ENCODE measurements at places on chromosomes 3 and 15.

GRCh38 chr15:39684233-39684632, 98.4 kb downstream of the FSIP1 start:
- no peak for DNase-seq

- DNase-seq: peak; percentile 33
Measured at GRCh38 chr15:70559265-70560239, 203.8 kb downstream of the UACA start.

GRCh38 chr3:139225548-139225947, 118.3 kb upstream of the MRPS22 start:
- DNase-seq: no peak

- no peak for DNase-seq
Measured at GRCh38 chr3:2372306-2372705, 273.6 kb downstream of the CNTN4 start.

GRCh38 chr3:124895756-124896155, 8.6 kb upstream of the ITGB5 start:
- DNase-seq: no peak

- no peak for DNase-seq
Measured at GRCh38 chr3:171850320-171850959, 7.3 kb downstream of the TMEM212 start.

DNA sequence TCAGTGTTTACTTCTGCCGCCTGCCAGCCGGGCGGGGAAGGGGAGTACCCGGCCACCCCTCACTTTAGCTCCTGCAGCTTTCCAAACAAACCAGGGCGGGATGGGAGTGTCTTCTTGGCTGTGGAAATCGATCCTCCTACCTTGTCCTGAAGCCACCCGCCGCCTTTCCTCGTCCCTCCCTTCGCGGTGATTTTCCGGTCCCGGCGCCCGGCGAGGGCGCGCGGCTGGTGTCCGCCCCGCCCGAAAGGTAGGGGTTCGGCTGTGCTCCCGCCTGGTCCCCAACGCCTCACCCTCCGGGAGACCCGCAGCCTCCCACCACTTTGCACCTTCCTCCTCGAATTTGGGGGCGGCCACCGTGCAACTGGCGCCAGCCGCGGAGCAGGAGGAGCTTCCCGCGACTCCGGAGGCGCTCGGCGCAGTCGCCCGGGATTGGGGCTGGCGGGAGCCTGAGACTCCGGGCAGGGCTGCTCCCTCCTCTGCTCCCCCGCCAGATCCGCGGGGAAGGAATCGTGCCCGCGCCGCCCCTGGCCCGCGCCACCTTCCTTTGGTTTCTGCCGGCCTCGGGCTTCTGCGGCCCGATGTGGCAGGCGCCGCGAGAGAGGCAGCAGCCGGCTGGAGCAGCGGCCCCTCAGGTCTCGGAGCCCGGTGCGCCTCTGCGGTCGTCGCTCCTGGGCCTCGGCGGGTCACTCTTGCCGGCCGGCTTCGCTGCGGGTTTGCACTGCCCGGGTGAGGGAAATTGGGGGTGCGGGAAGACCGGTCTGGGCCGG, 30.7 kb upstream of the ST3GAL6 start:
- no peak for DNase-seq

GRCh38 chr3:152375546-152375945, 106.8 kb downstream of the MBNL1 start:
- DNase-seq: no peak

DNA sequence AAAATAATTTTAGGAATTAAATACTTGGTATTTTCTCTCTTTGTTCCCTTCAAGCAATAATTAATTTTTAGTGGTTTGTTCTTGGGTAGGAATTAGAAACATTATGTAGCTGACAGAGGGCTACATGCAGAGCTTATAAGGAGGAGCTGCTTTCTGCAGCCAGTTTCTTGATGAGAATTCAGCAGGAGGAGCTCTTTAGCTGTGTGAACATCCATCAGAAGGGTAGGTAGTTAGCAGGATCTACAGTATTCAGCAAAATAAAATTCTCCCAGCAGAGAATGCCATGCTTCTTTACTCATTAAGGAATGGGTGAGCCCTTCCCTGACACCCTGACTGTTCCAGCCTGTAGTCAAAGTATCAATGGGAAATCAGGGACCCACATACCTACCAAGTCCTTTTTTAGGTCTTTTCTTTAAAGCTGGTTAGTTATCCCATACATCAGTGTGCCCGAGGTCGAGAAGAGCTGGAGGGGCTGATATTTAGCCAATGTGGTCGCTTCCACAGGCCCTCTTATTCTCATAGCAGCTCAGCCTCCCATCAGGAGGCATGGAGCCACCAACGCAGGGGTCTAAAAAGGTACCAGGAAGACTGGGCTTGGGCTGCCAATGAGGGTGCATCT, 54.0 kb downstream of the KCNAB1 start:
- DNase-seq: no peak

DNA sequence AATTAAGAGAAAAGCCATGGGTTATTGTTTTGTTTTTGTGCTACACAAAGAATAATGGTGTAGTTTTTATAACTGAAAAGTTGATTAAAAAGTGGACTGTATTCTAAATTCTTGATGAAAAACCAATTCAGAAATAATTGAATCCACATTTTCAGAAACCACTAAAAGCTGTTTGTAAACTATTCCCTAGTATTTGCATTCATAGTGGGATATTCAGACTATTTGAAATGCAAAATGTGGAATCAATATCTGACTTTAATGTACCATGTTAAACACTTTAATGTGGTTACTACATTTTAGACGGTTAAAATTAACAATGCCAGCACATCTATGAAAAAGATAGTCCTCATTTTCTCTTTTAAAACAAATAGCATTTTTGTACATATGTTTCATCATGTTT, 104.6 kb downstream of the ZIC4 start:
- no peak for DNase-seq

GRCh38 chr15:33135355-33135781, 59.1 kb downstream of the FMN1 start:
- DNase-seq: no peak

GRCh38 chr3:111081008-111081545, 9.5 kb downstream of the NECTIN3 start:
- DNase-seq: no peak

- no peak for DNase-seq
Measured at GRCh38 chr15:78353093-78353492, 12.9 kb downstream of the CRABP1 start.

- no peak for DNase-seq
Measured at GRCh38 chr3:73601011-73601410, 23.7 kb downstream of the PDZRN3 start.

DNA sequence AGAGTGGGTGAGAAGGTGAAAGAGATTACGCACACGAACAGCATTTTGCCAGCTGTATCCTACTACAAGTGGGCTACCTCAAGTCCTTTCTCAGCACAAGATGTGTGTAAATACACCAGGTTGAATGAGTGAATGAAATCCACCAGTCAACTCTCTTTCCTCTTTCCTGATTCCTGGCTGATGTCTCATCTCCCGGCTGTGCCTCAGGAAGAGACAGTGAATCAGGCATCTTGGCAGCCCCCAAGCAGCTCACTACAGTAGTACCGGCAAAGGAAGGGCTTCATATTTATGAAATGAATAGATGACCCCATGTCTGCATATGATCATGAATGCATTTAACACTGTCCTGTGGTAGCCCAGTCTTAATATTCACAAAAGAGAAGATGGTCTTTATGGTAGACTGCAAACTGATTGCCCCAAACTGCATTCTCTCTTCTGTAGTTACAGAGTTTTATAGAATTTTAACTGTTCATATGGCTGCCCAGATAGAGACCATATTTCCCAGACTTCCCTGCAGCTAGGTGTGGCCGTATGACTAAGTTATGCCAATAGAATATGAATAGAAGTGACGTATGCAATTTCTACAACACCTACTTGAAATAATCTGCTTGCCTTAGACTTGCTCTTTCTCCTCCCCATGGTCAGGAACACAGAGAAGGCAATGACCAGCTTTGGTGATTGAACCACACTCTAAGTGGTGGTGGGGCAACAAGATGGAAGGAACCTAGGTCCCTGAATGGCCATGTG, 22.7 kb downstream of the MGLL start:
- no peak for DNase-seq

DNA sequence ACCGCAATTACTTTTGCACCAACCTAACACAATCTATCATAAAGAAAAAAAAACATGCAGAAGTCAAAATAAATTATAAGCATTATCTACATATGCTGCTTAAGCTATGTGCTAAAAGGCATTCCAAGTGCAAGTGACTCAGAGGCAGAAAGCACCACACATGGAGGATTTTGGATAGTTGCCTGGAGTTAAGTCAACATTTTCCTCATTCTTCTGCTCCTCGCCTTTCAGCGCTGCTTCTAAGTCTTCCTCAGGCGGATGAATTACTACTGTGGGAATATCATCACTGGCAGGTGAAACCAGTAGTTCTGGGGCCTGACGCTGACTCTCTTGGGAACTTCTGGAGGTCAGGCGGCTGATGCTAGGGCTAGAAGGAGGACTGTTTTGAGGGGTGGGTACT, 53.1 kb downstream of the SLC4A7 start:
- DNase-seq: no peak

DNA sequence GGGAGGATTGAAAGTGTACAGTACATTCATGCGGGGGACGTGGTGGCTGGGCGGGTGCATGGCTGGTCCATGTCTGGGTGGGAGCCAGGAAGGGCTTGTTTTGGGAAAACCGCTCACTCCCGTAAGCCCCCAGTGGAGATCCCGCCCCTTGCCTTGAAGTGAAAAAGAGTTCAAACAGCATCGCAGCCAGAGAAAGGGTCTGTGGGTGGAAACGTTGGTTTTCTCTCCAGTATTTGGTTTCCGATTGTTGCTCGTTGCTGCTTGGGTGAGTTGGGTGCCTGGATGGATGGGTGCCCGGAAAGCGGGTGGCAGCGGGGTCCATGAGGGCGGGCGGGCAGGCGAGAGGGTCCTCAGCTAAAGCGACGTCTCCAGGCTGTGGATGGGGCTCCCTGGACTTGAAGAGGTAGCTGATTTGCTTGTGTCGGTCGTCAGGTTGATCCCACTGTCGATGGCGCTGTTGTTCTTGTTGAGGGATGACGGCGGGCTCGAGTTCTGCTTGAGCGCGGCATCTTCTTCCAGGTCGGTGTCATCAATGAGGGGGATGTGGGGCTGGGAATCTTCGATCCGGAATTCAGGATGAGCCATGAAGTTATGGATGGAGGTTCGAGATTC, 7.7 kb upstream of the SEC13 start:
- no peak for DNase-seq

DNA sequence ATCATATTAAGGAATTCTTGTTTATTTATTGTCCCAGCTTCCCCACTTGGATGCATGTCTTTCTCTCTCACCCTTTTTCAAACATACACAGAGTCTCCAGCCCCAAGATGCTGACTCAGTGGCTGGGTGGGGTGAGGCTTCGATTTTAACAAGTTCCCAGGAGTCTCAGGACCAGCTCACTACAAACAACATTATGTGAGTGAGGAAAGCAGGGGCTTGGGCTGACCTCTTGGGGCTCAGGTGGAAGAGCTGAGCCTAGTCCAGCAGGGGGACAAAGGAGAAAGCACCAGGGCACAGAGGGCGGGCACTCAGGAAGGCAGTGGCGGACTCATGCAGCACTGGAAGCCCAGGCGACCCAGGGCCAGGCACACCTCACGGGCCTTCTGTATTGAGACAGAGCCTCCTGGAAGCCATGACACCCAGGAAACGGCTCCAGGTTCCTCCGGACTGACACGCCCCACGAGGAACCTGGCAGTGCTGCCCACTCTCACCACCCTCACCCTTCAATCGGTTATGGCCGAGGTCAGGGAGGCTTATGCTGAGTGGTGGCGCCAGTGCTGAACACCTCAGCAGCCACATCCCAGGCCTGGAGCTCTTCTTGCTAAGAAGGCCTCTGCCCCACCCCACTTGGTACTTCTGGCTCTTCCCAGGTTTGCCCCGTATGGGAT, 97.4 kb downstream of the LRIG1 start:
- DNase-seq: no peak

DNA sequence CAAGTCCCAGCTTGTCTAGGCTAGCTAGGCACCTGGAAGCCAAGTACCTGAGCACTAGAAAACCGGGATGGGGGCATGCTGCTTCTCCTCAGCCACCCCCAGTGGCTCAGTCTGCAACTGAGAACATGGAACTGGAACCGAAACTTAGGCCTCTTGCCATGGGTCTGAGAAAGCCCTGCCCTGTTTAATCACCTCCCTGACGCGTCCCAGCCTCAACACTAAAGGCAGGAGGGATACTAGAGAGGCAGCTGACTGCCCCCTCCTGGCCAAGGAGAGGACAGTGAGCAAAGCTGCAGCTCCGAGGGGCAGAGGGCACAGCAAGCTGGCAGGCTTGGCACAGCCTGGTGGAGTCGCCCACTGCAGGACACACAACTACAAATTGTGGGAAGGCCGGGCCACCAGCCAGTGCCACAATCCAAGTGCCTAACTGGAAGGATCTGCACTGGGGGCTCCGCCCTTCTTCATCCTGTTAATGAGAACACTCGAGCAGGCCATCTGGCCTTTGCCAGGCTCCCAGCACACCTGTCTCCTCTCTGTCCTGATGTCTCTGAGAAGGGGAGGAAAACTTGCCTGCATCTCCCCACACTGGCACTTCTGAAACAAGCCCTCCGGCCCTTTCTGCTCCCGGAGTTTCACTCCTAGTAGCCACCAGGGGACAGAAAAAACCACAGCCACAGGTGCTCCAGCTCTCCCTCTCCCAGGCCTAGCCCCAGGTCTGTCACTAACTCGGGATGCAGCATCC, 53.7 kb downstream of the BDH1 start:
- no peak for DNase-seq

GRCh38 chr15:54119051-54119450, 140.8 kb downstream of the UNC13C start:
- DNase-seq: no peak

- no peak for DNase-seq
Measured at GRCh38 chr15:69056365-69056764, 41.9 kb downstream of the NOX5 start.

DNA sequence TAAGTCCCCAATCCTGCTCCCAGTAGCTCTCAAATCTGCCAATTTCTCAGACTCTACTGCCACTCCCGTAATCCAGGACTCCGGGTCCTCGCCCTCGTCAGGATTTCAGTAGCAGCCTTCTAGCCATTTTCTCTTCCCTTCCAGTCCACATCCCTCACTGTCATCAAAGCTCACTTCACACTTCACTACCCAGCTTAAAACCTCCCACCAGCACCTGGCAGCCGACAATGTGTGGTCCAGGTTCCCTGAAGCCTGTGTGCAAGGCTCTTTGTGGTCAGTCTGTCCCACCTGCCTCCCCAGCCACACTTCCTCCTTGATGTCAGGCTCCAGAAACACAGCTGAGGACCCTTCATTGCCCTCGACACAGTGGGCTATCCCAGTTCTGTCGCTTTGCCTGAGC, 304.5 kb upstream of the ROPN1 start:
- no peak for DNase-seq

- DNase-seq: no peak
Measured at GRCh38 chr3:14588425-14589112, 48.4 kb upstream of the GRIP2 start.

GRCh38 chr15:65787260-65787659, 4.8 kb downstream of the DENND4A start:
- DNase-seq: no peak

Data from activated T-cell treated with anti-CD3 and anti-CD28 coated beads for 4 hours (primary cell).